ENCODE measurements at places on chromosomes 16 and 17. TPM values are rescaled to one million over a fixed set of nuclear protein-coding genes. Genes with fewer than 3 reads are reported as not detected.

DNA sequence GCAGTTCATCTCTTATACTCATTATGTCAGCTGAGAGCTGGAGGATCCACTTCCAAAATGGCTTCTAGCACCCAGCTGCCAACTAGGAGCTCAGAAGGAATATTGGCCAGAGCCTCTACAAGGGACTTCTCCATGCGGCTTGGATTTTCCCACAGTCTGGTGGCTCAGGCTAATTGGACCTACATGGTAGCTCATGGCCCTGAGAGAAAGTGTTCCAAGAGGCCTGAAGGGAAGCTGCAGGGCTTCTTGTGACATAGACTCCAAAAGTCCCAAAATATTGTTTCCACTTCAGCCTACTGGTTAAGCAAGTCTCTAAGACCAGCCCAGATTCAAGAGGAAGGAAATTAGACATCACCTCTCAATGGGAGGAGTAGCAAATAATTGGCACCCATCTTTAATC is 6.8 kb downstream of the NOG start:
- DNase-seq: no peak

- no peak for DNase-seq
These were observed 123.2 kb upstream of the AXIN2 start for GRCh38 chr17:65684631-65685030.

DNA sequence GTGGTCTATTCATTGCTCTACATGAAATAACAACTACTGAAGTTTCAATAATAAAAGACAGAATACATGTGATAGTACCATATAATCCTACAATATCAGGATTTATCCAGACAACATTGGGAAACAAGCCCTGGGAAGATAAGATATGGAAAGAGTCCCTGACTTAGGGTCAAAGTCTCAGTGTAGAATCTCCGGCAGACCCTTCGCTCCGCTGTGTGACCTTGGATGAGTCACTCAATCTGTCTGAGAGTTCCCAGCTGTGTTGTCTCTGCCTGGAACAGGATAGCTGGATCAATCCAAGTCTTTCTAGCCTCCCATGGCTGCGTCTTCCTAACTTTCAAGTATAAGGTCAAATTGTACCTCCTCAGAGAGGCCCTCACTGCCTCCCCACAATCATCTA is 335.9 kb downstream of the TMEM114 start:
- DNase-seq: no peak

- DNase-seq: no peak
These were observed 22.1 kb downstream of the RFFL start for GRCh38 chr17:35041390-35041789.

- DNase-seq: no peak
These were observed 25.0 kb upstream of the BCAS3 start for GRCh38 chr17:60652454-60653247.

DNA sequence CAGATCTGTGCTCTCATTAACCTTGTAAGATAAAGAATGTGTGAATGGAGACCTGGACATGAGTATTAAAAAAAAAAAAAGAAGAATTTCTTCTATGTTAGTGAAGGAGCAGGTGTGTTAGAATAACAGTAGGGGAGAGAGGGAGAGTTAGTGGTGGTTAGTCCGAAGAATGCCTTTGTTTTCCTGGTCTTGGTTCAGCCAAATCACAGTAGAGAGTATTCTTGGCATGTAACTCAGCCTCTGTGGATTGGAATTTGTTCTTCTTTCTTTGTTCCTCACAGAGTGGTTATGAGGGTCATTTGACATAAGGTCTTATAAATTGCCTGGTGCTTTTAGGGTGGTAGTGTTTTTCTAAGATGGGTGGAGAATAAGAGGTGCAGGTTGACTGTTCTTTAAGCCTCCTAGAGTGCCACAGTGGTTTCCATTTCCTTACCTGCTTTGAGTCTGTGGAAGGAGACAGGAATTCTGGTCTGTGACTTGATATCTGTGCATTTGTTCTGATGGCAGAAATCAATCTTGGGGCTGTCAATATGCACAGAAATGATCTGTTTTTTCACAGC is 17.6 kb downstream of the NUP93 start:
- DNase-seq: no peak

GRCh38 chr16:30005341-30006094 is 5.3 kb downstream of the DOC2A start:
- DNase-seq: peak; percentile 64

DNA sequence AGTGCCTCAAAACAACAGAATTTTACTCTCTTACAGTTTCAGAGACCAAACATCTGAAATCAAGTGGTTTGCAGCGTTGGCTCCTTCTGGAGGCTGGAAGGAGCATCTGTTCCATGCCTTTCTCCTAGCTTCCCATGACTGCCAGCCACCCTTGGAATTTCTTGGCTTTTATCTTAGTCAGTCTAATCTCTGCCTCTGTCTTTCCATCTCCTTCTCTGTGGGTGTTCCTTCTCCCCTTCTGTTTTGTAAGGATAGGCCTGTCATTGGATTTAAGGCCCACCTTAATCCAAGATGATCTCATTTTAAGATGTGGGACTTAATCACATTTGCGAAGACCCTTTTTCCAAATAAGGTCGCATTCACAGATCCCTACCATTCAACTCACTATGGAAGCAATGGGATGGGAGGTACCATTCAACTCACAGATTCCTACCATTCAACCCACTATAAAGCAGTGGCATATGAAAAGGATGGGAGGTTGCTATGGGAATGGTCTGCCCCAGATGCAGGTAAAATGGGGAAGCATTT is 321.8 kb downstream of the WWOX start:
- no peak for DNase-seq

- no peak for DNase-seq
These were observed 3.4 kb downstream of the HOXB3 start for GRCh38 chr17:48586355-48587258.

DNA sequence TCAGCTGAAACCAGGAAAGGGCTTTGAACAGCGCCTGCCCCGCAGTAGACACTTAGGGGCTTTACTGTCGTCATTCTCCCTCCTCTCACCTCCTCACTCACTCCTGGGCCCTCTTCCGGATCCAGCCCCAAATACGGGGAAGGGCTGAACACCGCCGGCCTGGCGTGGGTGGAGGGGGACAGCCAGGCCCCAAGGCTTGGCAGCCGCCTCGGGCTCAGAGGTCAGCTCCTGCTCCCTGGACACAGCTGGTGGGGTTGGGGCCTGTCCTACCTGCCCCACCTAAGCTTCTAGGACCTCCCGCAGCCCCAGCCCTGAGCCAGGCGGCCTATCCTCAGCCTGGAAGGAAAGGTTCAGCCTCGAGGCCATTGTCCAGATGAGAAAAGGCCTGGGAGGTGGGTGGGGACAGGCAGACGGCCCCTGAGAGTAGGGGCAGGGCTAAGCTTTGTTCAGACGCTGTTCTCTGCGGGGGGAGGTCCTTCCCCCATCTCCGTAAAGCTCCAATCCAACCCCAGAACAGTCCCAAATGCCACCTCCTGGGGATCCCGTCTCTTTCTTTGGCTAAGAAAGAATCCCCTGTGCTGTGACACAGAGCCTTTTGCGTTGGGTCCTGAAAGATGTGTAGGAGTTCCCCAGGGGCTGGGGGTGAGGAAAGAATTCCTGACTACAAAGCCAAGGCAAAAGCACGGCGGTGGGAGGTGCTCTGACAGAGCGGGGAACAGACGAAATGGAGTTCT is 881 bp upstream of the LLGL1 start:
- DNase-seq: peak; percentile 66

DNA sequence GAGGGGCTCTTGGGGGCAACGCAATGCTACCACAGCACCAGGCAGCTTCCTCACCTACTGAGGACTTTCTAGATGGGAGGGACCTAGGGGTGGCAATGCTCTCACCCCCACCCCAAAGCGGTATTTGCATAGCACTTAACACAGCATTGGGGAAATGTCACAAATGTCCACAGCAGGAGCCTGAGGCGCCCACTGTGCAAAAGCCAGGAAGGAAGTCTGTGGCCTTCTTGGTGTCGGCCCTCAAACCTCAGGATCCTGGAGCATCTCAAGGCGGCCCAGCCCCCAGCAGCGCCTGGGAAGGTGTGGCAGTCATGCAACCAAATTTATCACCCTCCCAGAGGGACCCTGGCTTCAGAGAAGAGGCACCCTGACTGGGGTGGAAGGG is 45.3 kb downstream of the WNT3 start:
- DNase-seq: no peak

GRCh38 chr16:86604436-86605193 is 26.3 kb downstream of the FOXL1 start:
- no peak for DNase-seq

DNA sequence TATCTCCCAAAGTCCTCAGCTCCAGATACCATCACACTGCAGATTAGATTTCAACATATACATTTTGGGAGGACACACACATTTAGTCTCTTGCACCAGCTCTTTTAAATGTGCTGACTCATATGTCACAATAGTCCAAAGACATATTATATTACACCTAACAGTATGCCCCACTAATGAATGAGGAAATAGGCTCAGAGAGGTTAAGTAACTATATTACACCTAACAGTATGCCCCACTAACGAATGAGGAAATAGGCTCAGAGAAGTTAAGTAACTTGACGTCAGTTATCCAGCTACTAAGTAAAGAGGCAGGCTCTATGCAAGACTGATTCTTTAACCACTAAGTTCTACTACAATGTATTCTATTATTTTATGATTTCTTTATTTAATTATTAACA is 9.7 kb downstream of the IRX6 start:
- no peak for DNase-seq

DNA sequence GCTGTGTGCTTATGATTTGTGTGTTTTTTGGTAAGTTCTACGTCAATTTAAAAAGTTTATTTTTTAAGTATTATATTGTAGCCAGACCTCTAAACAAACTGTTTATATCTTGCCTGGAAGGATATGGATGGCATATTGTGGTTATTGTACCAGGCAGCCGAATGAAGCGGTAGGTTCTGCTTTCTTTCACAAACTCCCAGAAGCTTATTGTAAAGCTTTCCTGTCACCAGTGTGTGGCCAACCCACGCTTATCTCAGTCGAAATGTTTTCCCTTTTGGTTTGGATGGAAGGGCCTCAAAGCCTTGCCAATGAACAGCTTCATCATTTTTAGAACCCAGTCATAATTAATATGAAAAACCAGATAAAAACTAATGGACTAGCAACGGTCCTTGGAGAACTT is 53.1 kb downstream of the CYB5B start:
- DNase-seq: no peak

DNA sequence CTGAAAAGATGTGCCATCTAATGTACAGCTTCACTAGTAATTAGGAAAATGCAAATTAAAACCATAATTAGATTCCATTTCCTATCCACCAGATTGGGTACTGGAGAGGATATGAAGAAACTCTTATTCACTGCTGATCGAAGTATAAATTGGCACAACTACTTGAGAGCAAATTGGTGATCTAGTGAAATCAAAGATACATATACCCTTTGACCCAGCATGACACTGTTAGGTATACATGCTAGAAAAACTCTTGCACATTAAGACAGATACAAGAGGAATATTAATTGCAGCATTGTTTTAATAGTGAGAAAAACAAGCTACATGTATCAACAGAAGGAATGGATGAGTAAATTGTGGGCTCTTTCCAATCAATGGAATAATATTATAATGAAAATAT is 48.8 kb downstream of the BRIP1 start:
- no peak for DNase-seq

GRCh38 chr16:29675811-29676643 is 3.0 kb upstream of the QPRT start:
- no peak for DNase-seq

GRCh38 chr17:34299027-34299426 is 13.5 kb downstream of the CCL11 start:
- DNase-seq: no peak

NOL3 gene
- total RNA-seq: 91.8 TPM

TRIM47 gene
- total RNA-seq: 53.4 TPM

TNFRSF13B gene
- total RNA-seq: not detected

GRAPL gene
- 0.83 TPM for total RNA-seq

IL17C gene
- total RNA-seq: not detected

Measured in heart left ventricle (tissue), 16 donors.